ENCODE measurements at places on chromosomes 5 and 9.

DNA sequence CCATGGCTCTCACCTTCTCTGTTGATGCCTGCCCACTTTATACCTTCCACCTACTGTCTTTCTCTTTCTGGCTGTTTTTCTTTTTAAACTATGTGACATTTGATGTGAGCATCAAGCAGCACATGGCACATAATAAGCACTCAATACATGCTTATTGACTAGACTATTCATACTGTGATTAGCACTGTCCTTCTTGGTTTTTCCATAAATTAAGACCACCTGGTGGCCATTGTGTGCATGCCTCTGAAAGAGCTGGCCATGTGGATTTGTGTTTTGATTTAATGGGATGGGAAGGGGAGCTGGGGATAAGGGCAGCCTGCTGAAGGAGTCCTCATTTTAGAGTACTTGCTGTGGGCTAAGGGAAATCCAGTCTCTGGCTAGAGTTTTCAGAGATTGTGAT lies 79.4 kb downstream of the ARHGEF28 start:
- DNase-seq: no peak

DNA sequence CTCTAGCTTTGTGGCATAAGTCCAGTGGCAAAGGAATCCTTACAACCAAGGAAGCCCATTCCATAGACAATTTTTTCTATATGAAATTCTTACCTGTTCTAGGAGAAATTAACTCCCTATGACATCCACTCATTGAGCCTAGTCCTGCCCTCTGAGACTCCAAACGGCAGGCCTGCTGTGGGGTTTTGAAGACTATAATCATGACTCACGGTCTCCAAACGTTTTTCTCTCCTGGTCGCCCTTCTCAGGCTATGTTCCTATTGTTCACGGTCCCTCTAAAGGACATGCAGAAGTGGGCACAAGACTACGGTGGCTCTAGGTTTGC lies 611 bp downstream of the EXOSC3 start:
- DNase-seq: no peak

DNA sequence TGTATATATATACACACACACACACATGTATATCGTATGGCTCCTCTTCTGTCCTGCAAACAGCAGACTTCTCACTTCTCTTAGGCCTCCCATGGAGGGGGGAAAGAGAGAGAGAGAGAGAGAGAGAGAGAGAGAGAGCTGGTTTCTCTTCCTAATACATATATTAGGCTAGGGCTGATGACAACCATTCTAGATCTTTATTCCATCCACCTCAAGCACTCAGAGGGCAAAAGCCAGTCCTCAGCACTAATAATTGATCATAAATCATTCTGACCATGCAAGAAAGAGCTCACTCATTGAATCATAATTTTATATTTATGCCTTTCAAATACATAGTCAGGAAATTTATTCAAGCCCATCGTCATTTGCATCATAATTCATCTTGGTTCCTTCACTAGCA lies 47.0 kb downstream of the CFAP90 start:
- no peak for DNase-seq

GRCh38 chr9:20728493-20729220 lies 44.6 kb downstream of the FOCAD start:
- DNase-seq: no peak

DNA sequence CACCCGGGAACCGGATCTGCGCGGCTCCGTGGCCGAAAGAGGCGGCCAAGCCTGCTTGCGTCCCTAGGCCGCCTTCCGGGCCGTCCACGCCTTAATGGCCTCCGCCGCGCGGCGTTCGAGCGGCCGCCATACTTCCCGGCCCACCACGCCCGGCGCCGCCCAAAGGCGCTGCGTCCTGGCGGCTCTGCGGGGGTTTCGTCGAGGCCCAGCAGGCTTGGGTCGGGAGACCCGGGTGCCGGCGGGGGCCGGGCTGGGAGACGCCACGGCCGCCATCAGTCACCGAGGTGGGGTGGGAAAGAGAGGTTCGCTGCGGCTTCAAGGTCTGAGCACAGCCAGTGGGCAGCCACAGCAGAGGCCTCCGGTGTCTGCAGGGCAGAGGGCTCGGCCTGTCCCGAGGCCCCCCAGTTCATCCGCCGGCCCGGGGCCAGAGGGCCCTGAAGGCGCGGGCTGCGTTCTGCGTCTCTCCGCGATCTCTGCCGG lies 545.8 kb upstream of the CDH10 start:
- no peak for DNase-seq
